ENCODE measurements at places on chromosomes 3 and 15.

DNA sequence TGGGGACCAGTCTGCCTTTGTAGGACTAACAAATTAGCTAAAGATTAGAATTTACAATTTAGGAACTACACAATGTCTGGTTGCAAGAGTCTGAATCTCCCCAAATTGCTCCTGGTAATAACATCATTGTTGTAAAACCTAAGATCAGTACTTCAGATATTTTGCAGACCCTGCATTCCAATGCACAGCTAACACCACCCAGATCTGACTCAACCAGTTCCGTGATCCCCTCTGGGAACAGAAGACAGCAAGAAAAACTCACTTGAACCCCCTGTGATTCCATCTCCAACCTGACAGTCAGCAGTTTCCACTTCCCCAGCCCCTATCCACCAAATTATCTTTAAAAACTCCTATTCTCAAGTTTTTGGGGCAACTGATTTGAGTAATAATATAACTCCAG is 201.9 kb upstream of the ARPP21 start:
- no peak for DNase-seq

DNA sequence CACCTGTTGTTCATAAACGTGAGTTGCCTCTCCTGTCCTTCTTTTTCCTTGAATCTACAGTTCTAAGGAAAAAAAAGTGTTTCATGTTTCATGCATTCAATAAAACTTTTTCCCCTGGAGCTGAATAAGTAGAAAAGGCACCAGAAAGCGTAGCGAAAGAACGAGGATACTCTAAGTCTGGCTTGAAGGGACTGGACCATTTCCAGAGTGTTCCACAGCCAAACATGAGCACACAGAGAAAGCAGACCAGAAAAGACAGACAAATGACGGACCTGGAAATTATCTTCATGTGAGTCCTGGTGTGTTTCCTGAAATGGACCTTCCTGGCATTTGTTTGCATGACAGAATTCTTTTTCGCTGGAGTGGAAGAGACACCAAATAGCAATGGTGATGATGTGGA is 204.7 kb downstream of the SV2B start:
- DNase-seq = no peak

- no peak for DNase-seq
Observed at GRCh38 chr3:181710345-181711291, 1.1 kb upstream of the SOX2 start.

DNA sequence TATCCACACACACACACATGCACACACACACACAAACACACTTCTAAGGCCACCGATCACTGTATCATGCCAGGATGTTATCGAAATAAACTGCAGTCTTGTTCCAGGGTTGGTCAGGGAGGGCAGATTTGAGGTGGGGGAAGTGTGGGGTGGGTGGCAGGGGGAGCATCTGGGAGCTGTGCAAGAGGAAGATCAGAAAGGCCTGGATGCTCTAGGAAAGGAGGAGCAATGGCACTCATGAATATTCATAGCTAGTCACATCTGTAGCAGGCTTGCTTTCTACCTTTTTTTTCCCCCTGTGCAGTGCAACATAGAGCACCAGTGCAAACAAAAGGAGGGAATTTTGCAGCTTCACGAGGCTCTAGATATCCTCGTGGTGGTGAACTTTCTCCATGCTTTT is 84.9 kb downstream of the MEIS2 start:
- DNase-seq = no peak

- DNase-seq = no peak
Observed at GRCh38 chr3:159679900-159680299, 308.7 kb upstream of the IL12A start.

GRCh38 chr3:126118591-126118990 is 34.7 kb upstream of the SLC41A3 start:
- peak; percentile 8 for DNase-seq

GRCh38 chr3:142433110-142433509 is 14.7 kb downstream of the XRN1 start:
- no peak for DNase-seq

GRCh38 chr3:123071146-123071545 is 4.3 kb downstream of the PDIA5 start:
- DNase-seq = no peak

- no peak for DNase-seq
Observed at GRCh38 chr3:77707281-77707680, 667.4 kb downstream of the ROBO2 start.

DNA sequence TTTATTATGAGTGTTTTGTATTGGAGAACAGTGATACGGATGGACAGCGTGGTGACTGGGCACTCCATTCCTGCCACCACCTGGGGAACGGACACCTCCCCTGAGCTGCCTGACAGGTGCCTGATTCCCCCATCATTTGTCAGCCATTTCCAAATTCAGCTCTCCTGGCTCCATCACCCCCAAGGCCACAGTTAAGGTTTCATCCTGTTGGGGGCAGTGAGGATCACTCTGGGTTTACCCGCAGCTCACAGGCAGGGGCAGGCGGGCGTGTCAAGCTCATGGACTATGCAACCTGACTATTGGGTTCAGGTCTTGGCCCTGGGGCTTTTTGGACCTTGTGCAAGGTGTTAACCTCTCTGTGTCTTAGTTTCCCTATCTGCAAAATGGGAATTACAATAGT is 76.3 kb downstream of the RAB11A start:
- DNase-seq = no peak

- DNase-seq = no peak
Observed at GRCh38 chr3:120304616-120305015, 19.6 kb upstream of the GPR156 start.

DNA sequence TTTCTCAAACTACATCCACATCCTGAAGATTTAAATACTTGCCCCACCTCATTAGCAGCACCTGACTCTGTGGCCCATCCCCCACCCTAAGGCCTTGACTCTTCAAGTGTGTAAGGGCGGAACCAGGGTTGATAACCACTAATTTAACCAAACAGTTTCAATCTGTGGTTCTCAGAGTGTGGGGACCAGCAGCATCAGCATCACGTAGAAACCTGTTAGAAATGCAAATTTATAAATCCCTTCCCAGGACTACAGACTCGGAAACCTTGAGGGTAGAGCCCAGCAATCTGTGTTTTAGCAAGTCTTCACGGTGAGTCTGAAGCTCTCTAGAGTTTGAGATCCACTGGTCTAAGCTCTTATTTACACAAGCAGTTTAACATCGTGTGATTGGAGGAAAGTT is 12.4 kb downstream of the GNB4 start:
- DNase-seq = no peak

DNA sequence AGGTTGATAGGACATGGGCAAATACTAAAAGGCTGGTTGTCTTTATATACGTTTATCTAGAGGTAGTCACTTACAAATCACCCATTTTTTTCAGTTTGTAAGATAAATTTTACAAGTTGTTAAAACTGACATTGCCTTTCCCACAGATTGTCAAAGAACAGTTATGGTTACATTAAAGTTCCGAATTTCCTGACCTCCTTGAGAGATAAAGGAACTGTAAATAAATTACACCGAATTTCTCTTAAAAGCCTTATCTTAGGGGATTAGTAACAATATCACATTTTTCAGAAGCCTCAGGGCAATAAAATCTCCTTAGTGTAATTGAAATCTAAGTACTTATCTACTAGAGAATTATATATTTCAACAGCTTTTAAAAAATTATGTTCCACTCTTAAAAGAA is 49.5 kb downstream of the ZPLD1 start:
- no peak for DNase-seq

- no peak for DNase-seq
Observed at GRCh38 chr3:137762674-137763593, 1.2 kb upstream of the SOX14 start.

DNA sequence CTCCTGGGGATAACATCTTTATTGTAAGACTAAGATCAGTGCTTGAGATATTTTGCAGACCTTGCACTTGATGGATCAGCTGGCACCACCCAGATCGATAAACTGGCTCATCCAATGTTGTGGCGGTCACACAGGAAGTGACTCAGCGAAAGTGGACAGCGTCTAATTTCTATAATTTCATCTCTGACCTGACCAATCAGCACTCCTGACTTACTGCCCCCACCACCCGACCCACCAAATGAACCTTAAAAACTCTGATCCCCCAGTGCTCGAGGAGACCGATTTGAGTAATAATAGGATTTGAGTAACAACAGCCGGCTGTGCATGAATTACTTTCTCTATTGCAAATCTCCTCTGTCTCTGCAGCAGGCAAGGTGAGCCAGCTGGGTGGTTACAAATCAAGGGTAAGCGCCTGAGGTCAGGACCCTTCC is 62.7 kb upstream of the RNU6-1 start:
- DNase-seq = no peak

DNA sequence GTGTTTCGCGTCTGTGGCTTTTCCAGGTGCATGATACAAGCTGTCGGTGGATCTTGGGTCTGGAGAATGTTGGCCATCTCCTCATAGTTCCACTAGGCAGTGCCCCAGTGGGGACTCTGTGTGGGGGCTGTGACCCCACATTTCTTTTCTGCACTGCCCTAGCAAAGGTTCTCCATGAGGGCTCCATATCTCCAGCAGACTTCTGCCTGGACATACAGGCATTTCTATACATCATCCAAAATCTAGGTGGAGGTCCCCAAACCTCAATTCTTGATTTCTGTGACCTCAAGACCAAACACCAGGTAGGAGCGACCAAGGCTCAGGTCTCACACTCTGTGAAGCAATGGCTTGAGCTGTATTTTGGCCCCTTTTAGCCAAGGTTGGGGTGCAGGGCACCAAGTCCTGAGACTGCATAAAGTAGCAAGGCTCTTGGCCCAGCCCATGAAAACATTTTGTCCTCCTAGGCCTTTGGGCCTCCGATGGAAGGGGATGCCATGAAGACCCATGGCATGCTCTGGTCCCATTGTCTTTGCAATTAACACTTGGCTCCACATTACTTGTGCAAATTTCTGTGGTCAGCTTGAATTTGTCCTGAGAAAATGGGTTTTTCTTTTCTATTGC is 615.3 kb downstream of the ZBBX start:
- no peak for DNase-seq

DNA sequence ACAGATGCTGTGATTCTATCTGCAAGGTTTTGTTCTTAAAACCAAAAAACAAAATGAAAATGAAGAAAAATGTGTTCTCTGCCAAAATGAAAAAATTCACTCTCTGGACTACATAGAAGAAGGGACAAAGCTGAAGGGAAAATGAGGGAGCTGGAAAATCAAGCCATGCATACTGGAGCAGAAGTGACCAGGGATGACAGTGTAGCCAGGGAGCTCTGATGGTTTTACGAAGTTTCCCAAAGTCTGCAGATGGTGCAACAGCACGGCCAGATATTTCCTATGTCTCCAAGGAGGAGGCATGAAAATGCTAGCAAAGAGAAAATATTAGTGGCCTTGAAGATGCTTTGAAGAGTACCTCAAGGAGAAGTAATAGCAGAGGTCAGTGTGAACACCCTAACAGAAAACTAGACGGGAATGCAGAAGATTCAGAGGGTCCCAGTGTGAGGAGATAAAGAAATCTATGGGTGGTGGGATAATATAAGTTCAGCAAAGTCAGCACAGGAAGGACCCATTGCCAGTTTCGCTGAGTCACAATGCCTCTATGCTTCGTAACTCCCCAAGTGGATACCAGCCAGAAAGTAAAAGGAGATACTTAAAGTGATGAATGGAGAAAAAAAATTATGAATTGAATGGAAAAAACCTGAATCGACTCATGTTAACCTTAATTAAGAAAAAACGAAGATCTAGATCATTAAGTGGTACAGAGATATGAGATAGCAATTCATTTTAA is 39.0 kb upstream of the POMGNT2 start:
- DNase-seq = no peak

Measured in body of pancreas (tissue), 4 donors.